Right lobe of liver (tissue), 6 donors: ENCODE measurements at places on chromosomes 12 and 14.
A peak's percentile ranks its signal among the peaks of the same experiment; 100 is the strongest.

- no peak overlapping the region for H3K27ac ChIP-seq
- no peaks in the 10 kb centered on the region for H3K27me3 ChIP-seq
- no peak for DNase-seq
- H3K4me3 ChIP-seq, result no peak overlapping the region
These were observed 133.5 kb upstream of the TMCC3 start for GRCh38 chr12:94783862-94784261.

DNA sequence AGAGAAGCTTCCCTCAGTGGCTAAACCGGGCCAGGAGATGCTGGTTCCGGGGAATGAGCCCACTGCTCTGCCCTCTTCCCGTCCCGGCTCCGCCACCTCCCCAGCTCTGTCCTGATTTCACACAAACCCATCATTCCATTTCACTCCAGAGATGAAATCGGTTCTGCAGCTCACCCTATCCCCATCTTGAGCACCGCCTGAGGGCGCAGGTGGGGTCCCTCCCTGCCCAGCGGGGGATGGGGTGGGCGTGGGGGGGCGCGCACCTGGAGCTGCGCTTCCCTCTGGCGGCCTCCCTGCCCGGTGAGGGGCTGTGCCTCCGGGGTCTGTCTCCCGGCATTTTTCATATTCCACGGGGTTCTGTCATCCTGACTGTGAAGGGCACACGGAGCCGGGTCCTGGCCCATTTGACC is 44.7 kb downstream of the NOC4L start:
- no peaks in the 10 kb centered on the region for H3K36me3 ChIP-seq
- H3K27me3 ChIP-seq, result no peaks in the 10 kb centered on the region
- H3K4me3 ChIP-seq, result peak overlapping the region; percentile 19
- DNase-seq, result no peak
- H3K27ac ChIP-seq, result no peak overlapping the region
- H3K4me1 ChIP-seq, result peaks cover 2% of the 10 kb centered on the region

DNA sequence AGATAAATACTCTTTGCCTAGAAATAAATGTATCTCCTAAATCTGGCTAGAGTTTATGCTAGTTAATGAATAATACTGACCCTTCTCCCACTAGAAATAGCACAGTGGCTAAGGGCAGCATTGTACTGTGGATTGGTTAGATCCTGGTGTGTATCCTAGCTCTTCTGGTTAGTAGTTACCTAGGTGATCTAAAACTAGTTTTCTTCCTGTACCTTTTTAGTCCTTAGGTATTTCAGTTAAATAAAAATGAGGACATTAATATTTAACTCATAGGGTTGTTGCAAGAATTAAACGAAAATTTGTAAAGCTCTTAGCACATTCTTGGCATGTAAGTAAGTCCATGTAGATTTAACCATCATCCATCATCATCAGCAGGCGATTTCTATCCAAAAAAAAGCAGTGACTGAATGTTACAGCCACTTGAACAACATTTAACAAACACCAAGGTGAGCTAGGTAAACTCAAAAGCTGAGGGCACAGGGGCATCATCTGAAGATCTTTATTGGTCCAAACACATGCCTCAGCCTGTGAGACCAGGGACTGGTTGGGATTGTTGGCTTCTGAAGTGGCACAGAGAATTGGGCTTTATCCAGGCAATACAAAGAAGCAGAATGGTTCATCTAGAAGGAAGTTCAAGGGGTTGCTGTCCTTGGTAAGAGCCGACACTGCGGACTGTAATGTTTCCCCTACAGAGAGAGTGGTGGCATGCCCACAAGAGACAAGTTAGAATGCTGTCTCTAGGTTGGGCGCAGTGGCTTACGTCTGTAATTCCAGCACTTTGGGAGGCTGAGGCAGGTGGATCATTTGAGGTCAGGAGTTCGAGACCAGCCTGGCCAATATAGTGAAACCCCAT is 100.8 kb downstream of the GAS2L3 start:
- no peaks in the 10 kb centered on the region for H3K36me3 ChIP-seq
- no peaks in the 10 kb centered on the region for H3K4me1 ChIP-seq
- no peak for DNase-seq
- H3K27me3 ChIP-seq, result no peaks in the 10 kb centered on the region
- no peak overlapping the region for H3K27ac ChIP-seq
- H3K4me3 ChIP-seq, result no peak overlapping the region

- no peaks in the 10 kb centered on the region for H3K36me3 ChIP-seq
- DNase-seq, result no peak
- no peak overlapping the region for H3K4me3 ChIP-seq
- H3K4me1 ChIP-seq, result no peaks in the 10 kb centered on the region
These were observed 29.3 kb upstream of the NFKBIA start for GRCh38 chr14:35433826-35434225.

- peak overlapping the region; percentile 97 for H3K27ac ChIP-seq
- H3K27me3 ChIP-seq, result no peaks in the 10 kb centered on the region
- no peaks in the 10 kb centered on the region for H3K36me3 ChIP-seq
These were observed 518 bp upstream of the OSBPL8 start for GRCh38 chr12:76560086-76560491.

DNA sequence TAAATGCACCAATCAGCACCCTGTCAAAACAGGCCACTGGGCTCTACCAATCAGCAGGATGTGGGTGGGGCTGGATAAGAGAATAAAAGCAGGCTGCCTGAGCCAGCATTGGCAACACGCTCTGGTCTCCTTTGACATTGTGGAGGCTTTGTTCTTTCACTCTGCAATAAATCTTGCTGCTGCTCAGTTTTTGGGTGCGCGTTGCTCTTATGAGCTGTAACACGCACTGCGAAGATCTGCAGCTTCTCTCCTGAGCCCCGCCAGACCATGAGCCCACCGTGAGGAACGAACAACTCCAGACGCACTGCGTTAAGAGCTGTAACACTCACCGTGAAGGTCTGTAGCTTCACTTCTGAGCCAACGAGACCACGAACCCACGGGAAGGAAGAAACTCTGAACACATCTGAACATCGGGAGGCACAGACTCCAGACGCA is 8.4 kb upstream of the PIANP start:
- no peaks in the 10 kb centered on the region for H3K4me1 ChIP-seq
- H3K27ac ChIP-seq, result no peak overlapping the region
- no peaks in the 10 kb centered on the region for H3K36me3 ChIP-seq
- H3K27me3 ChIP-seq, result no peaks in the 10 kb centered on the region
- H3K4me3 ChIP-seq, result no peak overlapping the region

GRCh38 chr14:33430414-33431035 is 491.8 kb downstream of the NPAS3 start:
- no peaks in the 10 kb centered on the region for H3K36me3 ChIP-seq
- H3K4me3 ChIP-seq, result no peak overlapping the region
- no peak overlapping the region for H3K27ac ChIP-seq

- no peak for DNase-seq
- no peaks in the 10 kb centered on the region for H3K4me1 ChIP-seq
- H3K27ac ChIP-seq, result no peak overlapping the region
- no peaks in the 10 kb centered on the region for H3K27me3 ChIP-seq
These were observed 310.6 kb downstream of the NPAS3 start for GRCh38 chr14:33249233-33249820.

DNA sequence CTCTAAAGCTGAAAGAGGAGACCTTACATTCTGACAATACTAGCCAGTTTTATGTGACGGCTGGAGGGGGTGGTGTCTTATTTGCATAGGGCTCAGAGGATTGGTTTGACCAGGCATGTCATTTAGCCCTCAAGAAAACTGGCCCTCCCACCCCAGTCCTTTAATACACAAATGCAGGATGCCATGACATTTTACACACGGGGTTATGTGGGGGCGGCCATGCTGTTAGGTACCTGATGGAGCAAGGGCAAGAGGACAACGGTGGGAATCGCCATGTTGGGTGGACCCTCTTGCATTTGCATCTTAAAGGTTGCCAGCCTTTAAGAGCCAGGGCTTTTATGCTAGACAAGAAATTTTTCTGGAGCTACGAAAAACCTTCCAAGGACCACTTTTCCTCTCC is 23.3 kb downstream of the MDM2 start:
- no peak overlapping the region for H3K4me3 ChIP-seq
- H3K27me3 ChIP-seq, result no peaks in the 10 kb centered on the region
- H3K4me1 ChIP-seq, result no peaks in the 10 kb centered on the region
- H3K27ac ChIP-seq, result no peak overlapping the region
- H3K36me3 ChIP-seq, result peaks cover 28% of the 10 kb centered on the region

DNA sequence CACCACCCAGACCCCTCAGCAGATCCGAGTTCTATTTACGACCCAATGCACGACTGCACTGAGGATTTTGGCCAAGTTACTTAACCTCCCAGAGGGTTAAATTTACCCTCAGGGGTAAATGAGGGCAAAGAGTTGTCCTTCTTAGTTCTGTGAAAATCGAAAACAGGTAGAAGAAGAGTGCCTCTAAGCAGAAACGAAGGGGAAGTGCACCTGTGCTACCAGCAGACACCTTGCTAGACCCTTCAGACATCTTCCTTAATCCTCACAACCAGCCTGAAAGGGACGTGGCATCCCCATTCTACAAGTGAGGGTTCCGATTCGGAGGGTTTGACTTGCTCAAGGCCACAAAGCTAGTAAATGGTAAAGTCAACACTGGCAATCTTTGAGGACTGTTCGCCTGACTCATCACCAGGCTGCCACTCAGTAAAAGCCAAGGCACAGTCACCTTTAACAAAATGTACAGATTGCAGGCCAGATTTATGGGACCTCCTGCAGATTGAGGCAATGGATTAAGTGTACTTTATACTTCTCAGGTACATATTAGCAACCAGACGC is 1.6 kb downstream of the GSG1 start:
- H3K36me3 ChIP-seq, result no peaks in the 10 kb centered on the region
- peak overlapping the region; percentile 60 for H3K27ac ChIP-seq
- no peaks in the 10 kb centered on the region for H3K4me1 ChIP-seq
- H3K4me3 ChIP-seq, result no peak overlapping the region

DNA sequence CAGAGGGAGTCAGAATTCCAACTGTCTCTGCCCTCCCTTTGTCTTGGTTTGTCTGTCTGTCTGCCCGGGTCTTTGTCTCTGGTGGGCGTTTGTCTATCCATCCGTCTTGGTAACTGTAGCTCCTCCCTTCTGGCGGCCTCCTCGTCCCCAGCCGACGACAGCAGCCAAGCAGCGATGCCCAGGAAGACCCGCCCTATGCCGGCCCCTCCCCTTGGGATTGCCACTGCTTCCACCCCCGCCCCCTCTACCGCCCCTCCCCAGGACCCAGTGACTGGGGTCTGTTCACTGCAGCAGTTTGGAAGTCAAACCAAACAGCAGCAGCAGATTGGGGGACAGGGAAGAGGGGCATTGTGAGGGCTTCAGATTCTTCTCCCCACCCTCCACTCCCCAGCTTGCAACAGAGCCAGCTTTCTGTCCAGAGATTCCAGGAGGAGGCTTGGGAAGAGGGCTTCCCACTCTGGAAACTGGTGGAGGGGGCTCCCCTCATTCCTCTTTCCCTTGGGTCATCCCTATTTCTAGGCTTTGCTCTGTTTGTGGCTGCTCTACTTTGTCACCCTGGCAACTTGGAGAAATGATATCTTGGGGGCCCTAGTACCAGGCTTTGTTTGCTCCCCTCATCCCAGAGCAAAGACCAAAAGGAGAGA is 2.4 kb upstream of the RARG start:
- H3K27me3 ChIP-seq, result no peaks in the 10 kb centered on the region
- H3K36me3 ChIP-seq, result no peaks in the 10 kb centered on the region
- H3K4me1 ChIP-seq, result no peaks in the 10 kb centered on the region
- peak; percentile 51 for DNase-seq

DNA sequence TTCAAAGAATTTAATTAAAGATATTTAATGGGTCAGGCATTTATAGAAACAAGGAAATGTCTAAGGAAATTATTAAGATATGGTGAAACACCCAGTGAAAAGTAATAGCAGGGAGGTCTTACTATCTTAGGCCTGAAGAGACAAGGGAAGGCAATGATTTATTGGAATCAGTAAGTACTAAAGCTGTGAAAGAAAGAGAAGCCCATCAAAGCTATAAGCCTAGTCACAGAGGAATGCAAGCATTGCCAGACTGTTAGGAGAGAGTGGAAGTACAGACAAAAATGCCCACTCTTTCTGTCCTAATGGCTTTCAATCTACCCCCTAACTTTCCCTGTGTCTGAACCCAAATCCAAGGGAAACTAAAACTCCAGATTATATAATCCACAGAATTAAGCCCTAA is 69.2 kb upstream of the PIK3C2G start:
- H3K27ac ChIP-seq, result no peak overlapping the region
- no peak overlapping the region for H3K4me3 ChIP-seq
- no peaks in the 10 kb centered on the region for H3K36me3 ChIP-seq
- no peak for DNase-seq
- H3K27me3 ChIP-seq, result no peaks in the 10 kb centered on the region

DNA sequence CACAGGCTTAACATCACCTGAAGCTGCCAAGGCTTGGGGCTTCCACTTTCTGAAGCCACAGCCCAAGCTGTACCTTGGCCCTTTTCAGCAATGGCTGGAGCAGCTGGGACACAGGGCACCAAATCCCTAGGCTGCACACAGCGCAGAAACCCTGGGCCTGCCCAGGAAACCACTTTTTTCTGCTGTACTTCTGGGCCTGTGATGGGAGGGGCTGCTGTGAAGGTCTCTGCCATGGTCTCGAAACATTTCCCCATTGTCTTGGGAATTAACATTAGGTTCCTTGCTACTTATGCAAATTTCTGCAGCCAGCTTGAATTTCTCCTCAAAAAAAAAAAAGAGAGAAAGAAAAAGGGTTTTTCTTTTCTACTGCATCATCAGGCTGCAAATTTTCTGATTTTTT is 219.1 kb downstream of the RPL10L start:
- H3K4me3 ChIP-seq, result no peak overlapping the region
- no peaks in the 10 kb centered on the region for H3K27me3 ChIP-seq
- no peak for DNase-seq
- no peaks in the 10 kb centered on the region for H3K4me1 ChIP-seq

DNA sequence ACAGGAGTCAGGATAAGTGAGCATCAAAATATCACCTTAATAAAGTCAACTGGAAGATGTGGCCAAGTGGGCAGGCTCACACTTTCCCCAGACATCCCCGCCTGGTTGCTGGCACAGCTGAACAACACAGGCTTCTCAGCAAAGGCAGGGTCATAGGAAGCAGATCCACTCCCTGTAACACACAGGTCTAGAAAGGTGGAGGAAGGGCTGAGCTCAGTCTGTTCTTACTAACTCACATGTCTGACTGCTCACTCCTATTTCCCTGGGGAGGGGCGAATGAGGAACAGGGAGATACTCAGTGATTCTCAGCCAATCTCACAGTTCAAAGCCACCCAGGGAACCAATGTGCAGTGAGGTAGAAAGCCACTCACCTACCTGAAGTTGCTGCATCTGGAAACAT is 45.0 kb upstream of the AMN1 start:
- peaks cover 26% of the 10 kb centered on the region for H3K4me1 ChIP-seq
- peak overlapping the region; percentile 75 for H3K27ac ChIP-seq
- H3K4me3 ChIP-seq, result no peak overlapping the region
- peak; percentile 72 for DNase-seq

- no peak for DNase-seq
- no peak overlapping the region for H3K4me3 ChIP-seq
- no peaks in the 10 kb centered on the region for H3K4me1 ChIP-seq
- H3K27me3 ChIP-seq, result no peaks in the 10 kb centered on the region
- no peaks in the 10 kb centered on the region for H3K36me3 ChIP-seq
These were observed 53.9 kb downstream of the MDM2 start for GRCh38 chr12:68861890-68862289.

- no peak overlapping the region for H3K27ac ChIP-seq
- H3K36me3 ChIP-seq, result no peaks in the 10 kb centered on the region
- H3K4me1 ChIP-seq, result no peaks in the 10 kb centered on the region
- H3K27me3 ChIP-seq, result no peaks in the 10 kb centered on the region
- DNase-seq, result no peak
These were observed 373.5 kb upstream of the OR4E1 start for GRCh38 chr14:22047115-22047514.

GRCh38 chr12:14962797-14963196 is 1.4 kb upstream of the ARHGDIB start:
- H3K4me1 ChIP-seq, result no peaks in the 10 kb centered on the region
- no peaks in the 10 kb centered on the region for H3K36me3 ChIP-seq
- no peak overlapping the region for H3K4me3 ChIP-seq
- H3K27ac ChIP-seq, result no peak overlapping the region

GRCh38 chr12:41514021-41514777 is 326.1 kb downstream of the PDZRN4 start:
- H3K27ac ChIP-seq, result no peak overlapping the region
- H3K36me3 ChIP-seq, result no peaks in the 10 kb centered on the region
- no peak overlapping the region for H3K4me3 ChIP-seq
